ENCODE measurements at places on chromosomes 2 and 18. TPM values are rescaled to one million over a fixed set of nuclear protein-coding genes. Genes with fewer than 3 reads are reported as not detected.

DNA sequence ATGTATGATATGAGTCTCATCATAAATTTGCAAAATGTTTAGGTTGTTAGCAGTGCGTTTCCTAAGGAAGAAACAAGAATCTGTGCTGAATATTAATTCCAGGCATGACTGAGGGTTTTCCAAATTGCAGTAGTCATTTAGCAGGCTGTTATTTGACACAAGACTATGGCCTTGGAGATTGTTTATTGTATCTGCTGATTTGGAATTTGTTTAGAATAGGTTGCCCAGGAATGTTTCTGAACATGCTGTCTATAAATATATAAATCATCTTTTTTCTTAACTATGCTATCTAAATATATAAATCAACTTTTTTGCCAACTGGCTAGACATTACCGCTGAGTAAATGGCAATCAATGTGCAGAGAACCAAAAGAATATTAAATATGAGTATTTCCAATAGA is 90.9 kb downstream of the DOK6 start:
- no peak for DNase-seq

DNA sequence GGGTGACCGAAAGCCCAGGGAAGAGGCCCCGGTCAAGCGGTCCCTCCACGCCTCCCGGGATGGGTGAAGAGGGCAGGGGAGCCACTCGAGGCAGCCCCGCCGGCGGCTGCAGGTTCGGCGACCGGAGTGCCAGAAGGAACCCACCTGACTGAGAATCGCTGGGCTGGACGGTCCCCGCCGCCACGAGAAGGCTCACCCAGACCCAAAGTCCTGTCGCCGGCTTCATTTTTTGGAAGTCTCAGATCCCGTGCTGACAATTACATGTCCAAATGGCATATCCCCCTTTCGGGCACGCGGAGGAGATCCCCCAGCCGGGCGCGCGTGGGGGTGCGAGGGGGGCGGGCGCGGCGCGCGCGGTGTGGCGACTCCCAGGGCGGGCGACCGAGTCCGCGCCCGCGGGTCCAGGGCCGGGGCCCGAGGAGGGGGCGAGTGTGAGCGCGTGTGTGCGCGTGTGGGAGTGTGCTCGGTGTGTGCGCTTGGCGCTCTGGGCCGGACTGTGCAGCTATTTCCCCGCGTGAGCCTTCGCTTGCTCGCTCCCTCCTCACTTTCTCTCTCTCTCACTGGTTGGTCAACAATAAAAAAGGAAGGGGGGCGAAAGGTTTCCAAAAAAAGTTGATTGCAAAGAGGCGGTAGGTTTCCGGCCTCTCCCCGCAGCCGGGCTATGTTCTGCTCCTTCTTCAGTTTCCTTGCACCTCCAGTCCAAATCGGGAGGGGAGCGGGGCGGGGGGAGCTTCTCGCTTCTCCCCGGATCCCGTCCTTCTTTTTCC is at the start of gene ERBB4:
ERBB4 (minus strand) TSS at position 498 of the 767 bp plus-strand sequence; CDS start at position 226, 272 bp downstream.
- no peak for DNase-seq

DNA sequence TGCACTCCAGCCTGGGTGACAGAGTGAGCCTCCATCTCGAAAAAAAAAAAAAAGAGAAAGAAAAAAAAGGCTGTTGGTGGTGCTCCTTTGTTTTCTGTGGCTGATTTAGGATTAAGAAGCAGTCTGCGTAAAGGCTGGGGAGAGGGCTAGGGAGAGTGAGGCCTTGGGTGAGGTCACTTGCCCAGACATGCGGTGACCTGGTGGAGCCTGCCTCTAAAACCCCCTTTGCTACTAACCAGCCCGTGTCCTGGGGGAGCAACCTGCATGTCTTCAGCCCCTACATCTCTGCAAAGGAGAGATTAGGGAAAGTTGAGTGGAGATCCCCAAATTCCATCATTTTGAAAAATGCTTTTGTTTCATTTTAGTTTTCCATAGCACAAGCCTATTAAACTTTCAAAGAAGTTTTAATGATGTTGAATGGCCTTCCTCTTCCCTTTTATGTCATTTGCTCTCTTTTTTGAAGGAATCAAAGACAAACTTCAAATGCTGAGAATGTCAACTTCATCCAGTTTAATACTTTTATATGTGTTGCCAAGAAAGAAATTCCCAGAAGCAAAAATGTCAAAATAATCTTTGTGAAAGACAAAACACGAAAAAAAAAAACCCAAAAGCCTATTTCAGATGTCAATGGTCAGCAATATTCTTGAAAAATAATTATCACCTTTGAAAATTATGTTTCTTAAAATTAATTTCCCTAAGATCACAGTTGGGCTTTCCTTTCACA is 38.9 kb upstream of the RALBP1 start:
- no peak for DNase-seq

Gene PSD4
- total RNA-seq = 10.8 TPM
